Osteoblast (primary cell): ENCODE measurements at places on chromosomes 2 and 18. TPM values are rescaled to one million over a fixed set of nuclear protein-coding genes. Genes with fewer than 3 reads are reported as not detected.

Gene TBR1
- total RNA-seq, result under 0.01 TPM in 1 of 2 replicates, not detected in the other

Gene ARID5A
- total RNA-seq, result 7.6 and 9.7 TPM in 2 replicates

Gene KCNE4
- 37.6 and 40.4 TPM in 2 replicates for total RNA-seq

Gene BCL11A
- 0.29 and 1.4 TPM in 2 replicates for total RNA-seq

Gene CD207
- not detected in 2 replicates for total RNA-seq

- H3K4me3 ChIP-seq, result peak overlapping the region; percentile 42
- H3K27me3 ChIP-seq, result no peaks in the 10 kb centered on the region
- H3K4me1 ChIP-seq, result peaks cover 44% of the 10 kb centered on the region
- peak; percentile 86 for DNase-seq
Observed at GRCh38 chr18:9827793-9828505, 57.8 kb upstream of the TXNDC2 start.

GRCh38 chr2:4047961-4048891 lies 344.9 kb downstream of the DCDC2C start:
- DNase-seq, result no peak
- H3K27me3 ChIP-seq, result no peaks in the 10 kb centered on the region

DNA sequence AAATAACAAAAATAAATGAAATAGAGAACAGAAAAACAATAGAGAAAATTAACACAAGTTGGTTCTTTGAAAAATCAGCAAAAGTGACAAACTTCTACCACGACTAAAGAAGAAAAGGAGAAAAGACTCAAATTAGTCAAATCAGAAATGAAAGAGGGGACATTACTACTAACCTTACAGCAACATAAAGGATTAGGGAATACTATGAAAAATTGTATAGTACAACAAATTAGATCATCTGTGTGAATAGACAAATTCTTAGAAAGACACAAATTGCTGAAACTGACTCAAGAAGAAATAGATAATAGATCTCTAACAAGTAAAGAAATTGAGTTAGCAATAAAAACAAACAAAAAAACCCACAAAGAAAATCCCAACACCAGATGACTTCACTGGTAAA lies 48.5 kb upstream of the PGAP1 start:
- no peaks in the 10 kb centered on the region for H3K4me1 ChIP-seq
- H3K27ac ChIP-seq, result no peak overlapping the region
- H3K27me3 ChIP-seq, result no peaks in the 10 kb centered on the region

- no peaks in the 10 kb centered on the region for H3K27me3 ChIP-seq
- no peak overlapping the region for H3K4me3 ChIP-seq
- H3K27ac ChIP-seq, result no peak overlapping the region
- no peaks in the 10 kb centered on the region for H3K36me3 ChIP-seq
- DNase-seq, result peak; percentile 66
Observed at GRCh38 chr2:164671664-164672396, 50.5 kb upstream of the GRB14 start.

GRCh38 chr18:43001821-43002220 lies 113.7 kb downstream of the RIT2 start:
- H3K36me3 ChIP-seq, result no peaks in the 10 kb centered on the region
- no peaks in the 10 kb centered on the region for H3K27me3 ChIP-seq
- no peak overlapping the region for H3K27ac ChIP-seq
- no peak for DNase-seq

DNA sequence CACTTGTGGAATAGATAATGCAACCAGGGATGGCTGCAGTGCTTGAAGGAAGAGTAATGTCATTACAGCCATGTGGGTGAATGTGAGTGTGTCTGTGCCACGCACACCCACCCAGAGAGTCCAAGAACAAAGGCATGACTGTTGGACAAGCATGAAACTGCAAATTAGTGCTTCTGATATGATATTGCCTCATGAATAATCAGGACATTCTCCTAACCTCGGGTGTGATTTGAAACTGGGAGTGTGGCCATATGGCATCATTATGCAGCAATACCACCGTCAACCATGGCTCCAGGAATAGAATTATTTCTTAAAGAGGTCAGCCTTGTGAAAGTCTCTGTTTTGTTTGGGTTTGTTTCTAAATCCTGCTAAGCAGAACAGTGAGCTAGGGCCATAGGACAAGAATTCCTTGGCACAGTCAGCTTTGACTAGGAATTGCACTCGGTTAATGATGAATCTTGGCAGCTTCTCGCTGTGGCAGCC lies 678.0 kb upstream of the RAB6C start:
- H3K27me3 ChIP-seq, result no peaks in the 10 kb centered on the region
- H3K4me1 ChIP-seq, result no peaks in the 10 kb centered on the region
- no peaks in the 10 kb centered on the region for H3K36me3 ChIP-seq
- no peak for DNase-seq

- H3K4me3 ChIP-seq, result no peak overlapping the region
- no peaks in the 10 kb centered on the region for H3K4me1 ChIP-seq
Observed at GRCh38 chr2:183723278-183723677, 599.0 kb downstream of the NUP35 start.

DNA sequence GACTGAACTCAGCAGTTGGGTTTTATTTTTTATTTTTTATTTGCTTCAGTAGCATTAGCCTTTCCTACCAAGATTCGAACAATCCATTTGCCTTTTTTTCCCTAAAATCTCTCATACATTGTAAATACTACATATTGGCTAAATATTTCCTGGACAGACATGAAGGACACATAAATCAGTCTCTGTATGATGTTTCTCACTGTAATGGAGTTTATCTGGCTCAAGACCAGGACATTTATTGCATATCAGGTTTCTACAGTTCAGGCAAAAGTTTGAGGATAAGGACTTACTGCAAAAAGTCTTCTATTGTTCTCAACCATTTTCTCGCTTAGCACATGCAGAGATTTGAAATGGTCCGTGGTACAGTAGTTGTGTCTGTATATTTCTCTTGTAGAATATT lies 3.3 kb downstream of the CLUL1 start:
- DNase-seq, result no peak
- H3K4me1 ChIP-seq, result no peaks in the 10 kb centered on the region
- peaks cover 56% of the 10 kb centered on the region for H3K27me3 ChIP-seq
- no peak overlapping the region for H3K4me3 ChIP-seq

DNA sequence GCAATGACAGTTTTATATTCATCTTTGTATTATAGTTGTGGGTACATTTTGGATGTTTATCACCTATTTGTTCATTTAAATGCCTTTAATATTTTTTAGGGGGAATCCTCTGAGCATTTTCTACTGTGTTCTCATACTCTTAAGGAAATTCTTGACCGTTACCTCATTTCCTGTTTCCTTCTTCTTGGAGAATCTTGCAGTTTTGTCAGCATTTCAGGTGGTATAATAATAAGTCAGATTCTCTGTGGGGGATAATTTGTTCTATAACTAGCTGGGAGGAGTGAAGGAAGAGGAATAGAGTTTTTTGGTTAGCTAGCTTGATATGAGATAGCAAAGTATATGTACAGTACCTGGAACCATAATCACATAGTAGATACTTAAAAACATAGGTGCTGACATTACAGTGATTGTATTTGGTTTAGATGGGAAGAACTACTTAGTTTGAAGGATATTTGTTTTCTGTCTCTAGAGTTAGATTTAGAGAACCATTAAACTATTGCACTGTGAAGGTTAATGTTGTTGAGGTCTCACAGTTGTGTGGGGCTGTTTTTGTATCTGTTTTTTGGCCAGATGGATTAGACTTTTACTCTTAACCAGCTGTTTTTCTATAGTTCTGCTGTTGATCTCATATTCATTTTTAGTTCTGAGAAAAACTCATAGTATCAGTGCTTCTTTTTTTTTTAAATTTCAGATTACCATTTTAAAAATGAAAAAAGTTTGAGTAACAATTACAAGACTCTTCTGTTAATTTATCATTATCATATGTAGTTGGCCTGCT lies 14.2 kb downstream of the MTX2 start:
- no peak for DNase-seq
- H3K4me3 ChIP-seq, result no peak overlapping the region
- no peak overlapping the region for H3K27ac ChIP-seq
- no peaks in the 10 kb centered on the region for H3K27me3 ChIP-seq
- H3K4me1 ChIP-seq, result peaks cover 17% of the 10 kb centered on the region
